Stimulated activated CD8-positive, alpha-beta memory T cell treated with anti-CD3 and anti-CD28 coated beads, Interleukin-2, amount 100 ng/mL, for 48 hours (primary cell): ENCODE measurements at places on chromosomes 2 and 18.

DNA sequence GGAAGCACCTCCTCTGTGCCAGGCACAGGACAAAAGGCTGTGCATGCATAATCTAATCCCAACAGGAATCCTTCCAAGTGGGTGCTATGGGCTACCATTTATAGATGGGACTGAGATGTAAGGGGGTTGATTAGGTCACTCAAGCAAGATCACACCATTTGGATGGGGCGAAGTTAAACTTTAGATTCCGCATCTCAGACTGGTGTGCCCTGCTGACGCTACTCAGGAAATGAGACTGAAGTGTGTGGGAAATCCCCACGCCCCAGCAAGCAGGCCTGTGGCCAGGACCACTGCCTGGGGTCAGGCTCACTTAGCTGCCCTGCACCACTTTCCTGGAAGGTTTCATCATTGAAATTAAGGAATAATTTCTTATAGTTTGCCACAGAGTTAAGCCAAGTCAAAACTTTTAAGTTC lies 70.5 kb upstream of the PPP1CB start:
- peak; percentile 62 for DNase-seq

- no peak for DNase-seq
Observed at GRCh38 chr18:56067969-56068671, 480.1 kb upstream of the TCF4 start.

DNA sequence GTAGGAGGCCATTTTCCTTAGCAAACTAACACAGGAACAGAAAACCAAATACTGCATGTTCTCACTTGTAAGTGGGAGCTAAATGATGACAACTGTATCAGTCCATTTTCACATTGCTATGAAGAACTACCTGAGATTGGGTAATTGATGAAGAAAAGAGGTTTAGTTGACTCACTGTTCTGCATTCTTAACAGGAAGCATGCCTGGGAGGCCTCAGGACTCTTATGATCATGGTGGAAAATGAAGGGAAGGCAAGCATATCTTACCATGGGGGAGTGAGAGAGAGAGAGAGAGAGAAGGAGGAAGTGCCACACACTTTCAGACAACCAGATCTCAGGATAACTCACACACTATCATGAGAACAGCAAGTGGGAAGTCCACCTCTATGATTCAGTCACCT lies 105.3 kb downstream of the PARD3B start:
- no peak for DNase-seq

- no peak for DNase-seq
Observed at GRCh38 chr18:48155856-48156255, 225.4 kb upstream of the SMAD2 start.

- no peak for DNase-seq
Observed at GRCh38 chr2:72623481-72623880, 202.4 kb downstream of the EXOC6B start.

DNA sequence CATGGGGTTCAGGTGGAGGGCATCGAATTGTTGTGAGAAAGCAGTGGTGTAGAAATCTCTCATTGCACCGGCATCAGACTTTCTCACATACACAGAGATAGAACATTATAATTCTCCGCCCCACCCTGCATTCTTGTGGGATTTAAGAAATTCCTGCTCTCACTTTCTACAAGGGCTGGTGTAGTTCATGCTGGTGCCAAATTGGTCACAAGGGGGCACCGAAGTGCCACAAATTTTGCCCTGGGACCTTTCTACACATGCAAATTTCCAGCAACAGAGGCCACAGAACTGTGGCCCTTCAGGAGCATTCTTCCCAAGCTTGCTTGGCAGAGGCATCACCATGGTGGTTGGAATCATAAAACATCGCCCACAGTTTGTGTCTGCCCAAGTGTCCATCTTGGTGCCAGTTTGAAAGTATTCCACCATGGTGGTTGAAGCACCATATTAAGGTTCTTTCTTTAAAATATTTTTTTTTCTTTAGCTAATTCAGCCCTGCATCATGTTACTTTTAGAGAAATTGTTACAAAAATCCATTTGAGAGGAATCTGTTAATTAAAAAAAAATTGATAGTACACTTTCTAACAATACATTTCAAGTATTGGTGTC lies 521.2 kb upstream of the FANCL start:
- DNase-seq: no peak

GRCh38 chr2:215466097-215466909 lies 30.4 kb upstream of the FN1 start:
- no peak for DNase-seq

DNA sequence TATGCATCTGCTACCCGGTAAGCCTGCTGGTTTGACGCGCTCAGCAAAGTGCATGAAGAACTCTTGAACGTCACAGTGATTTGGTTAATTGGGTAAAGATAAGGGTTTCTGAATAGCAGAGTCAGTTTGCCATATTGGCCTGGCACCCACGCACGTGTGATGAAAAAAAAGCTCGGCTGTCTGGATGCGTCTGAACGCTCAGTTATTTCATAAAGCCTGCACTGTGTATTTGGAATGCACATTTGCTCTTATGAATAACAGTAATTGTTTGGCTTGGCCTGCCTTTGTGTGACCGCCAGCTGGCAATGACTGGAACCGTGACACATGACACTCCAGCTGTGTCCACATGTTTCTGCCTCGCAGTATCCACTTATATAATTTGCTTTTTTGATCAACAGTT lies 129.2 kb upstream of the MEIS1 start:
- no peak for DNase-seq

- DNase-seq: no peak
Observed at GRCh38 chr2:33083699-33084387, 137.1 kb downstream of the LTBP1 start.

DNA sequence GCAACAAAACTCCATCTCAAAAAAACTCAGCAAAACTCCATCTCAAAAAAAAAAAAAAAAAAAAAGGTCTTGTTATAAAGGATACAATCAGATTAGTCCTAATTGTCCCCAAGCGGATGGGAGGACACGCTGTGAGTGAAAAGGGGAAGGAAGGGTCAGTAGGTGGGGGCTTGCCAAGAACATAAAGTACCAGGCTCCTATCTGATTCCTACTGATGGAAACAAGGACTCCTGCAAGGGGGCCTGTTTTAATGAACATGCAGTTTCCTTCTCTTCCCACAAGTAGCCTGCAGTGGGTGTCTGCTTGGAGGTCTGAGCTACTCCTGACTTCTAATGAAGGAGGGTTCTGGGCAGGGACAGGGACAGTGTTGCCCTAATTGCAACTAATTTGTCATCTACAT lies 7.9 kb downstream of the SCG2 start:
- no peak for DNase-seq

GRCh38 chr2:105110295-105110829 lies 72.5 kb downstream of the MRPS9 start:
- DNase-seq: no peak

- no peak for DNase-seq
Observed at GRCh38 chr2:146214394-146214929, 1630.4 kb upstream of the ACVR2A start.

DNA sequence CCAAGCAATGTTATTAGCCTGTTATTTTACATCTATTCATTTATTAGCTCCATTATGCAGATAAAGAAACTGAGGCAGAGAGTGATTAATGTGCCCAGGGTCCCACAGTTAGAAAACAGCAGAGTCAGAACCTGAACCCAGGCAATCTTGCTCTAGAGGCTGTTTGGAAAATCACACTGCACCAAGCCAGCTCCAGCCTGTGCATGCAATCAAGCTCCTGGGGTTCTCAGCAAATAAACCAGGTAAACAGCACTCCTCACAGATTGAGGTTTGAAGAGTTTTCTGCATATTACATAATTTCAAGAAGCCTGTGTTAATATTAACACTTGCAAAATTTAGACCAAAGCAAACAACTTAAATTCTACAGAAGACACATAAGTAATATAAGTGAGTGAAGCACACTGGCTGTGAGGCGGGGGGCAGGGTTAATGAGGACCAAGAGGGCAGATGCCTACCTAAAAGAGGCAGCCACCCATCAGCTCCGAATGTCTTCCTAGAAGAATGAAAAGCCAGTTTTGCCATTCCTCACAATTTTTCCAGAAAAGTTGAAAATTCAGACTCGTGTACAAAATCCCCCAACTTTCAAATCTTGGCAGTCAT lies 35.4 kb downstream of the CACNB4 start:
- no peak for DNase-seq

GRCh38 chr2:64192664-64193105 lies 48.5 kb upstream of the PELI1 start:
- DNase-seq: no peak

DNA sequence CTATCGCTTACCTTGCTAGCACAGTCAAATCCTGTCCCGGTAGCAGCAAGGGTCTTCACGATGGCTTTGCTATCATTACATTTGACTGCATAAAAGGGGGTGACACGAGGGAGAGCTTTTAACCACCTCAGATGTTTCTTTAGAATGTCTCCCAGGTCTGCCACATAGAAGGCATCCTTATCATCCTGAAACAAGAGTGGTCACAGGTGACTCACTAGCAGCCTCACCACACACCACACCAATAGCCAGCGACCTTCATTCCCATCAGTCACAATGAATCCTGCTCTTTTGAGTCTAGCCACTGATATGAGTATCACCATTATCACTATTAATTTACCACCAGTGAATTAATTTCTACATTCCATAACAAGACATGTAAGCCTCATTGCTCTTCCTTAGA lies 3.7 kb downstream of the ODC1 start:
- DNase-seq: peak; percentile 47

- DNase-seq: no peak
Observed at GRCh38 chr18:61741881-61742454, 150.8 kb downstream of the RNF152 start.

- DNase-seq: no peak
Observed at GRCh38 chr2:30886080-30886479, 78.8 kb upstream of the CAPN13 start.
